GM12865 (cell line): ENCODE measurements at places on chromosomes 6 and 20.
A peak's percentile ranks its signal among the peaks of the same experiment; 100 is the strongest.

DNA sequence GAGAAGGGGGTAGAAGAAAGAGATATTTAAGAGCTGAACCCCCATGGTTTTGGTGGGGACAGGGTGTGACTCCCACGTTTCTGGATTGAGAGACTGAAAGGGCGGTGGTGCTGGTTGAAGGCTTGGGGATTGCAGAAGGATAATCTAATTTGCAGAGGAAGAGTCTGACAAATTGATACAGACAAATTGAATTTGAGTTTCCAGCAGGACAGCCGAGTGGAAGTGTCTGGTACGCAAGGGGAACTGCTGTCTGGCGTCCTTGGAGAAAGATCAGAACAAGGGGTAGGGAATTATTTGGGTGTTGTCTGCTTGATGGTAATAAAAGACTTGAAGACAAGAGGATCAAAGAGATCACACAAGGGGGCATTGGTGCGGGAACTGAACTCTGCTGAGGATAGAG, 40.5 kb upstream of the MDGA1 start:
- no peak for DNase-seq

GRCh38 chr6:31498748-31499147, 803 bp downstream of the MICB start:
- DNase-seq: no peak

DNA sequence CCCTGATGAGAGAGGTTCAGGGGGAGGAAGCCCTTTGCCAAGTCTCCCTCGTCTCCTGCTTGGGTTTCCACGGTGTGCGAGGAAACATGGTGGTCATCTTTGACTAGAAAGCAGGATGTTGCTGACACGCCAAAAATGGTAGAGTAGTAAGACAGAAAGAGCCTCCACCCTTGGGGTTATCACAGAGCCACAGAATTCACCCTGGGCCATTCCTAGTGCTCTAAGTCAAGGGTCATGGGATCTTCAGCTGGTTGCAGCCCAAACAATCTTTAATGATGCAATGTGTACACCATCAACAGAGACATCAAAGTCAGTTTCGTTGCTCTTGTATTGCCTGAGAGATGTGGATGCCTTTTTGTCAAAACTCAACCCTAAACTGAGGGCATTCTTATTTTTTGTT, 201.9 kb downstream of the LY86 start:
- no peak for DNase-seq

DNA sequence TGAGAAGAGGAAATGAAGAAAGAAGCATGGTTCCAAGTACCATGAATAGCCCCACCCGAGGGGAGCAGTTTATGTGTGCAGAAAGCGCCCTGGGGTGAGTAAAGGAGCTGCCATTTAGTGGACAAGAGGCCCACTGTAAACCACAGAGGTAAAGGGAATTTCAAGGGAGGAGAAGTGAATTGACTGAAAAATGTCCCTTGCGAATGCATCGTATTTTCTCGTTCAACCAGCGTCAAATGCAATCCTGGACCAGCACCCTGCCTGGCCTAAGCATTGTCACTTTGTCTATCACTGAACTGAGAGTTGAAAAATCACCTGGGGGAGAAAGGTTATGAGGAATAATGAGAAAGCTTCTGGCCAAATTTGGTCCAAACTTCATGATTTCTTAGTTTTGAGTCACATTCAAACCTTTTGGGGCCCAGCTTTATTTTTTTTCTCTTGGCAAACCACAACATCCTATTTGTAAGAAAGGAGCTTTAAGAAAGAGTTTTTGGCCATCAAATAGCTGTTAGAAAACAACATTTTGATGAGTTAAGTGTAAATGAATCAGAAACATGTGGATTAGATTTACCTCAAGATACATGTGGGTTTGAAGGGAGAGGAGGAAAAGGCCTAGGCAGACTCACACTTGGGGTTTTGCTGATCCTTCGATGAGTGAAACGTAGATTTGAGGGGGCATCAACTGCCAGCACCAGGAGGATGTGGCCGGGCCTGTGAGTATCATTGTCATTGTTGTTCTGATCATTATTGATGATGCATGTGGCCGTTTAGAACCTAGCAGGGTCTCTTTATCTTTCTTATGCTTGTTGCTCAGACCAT, 214.0 kb downstream of the CLIC5 start:
- DNase-seq: peak; percentile 33

DNA sequence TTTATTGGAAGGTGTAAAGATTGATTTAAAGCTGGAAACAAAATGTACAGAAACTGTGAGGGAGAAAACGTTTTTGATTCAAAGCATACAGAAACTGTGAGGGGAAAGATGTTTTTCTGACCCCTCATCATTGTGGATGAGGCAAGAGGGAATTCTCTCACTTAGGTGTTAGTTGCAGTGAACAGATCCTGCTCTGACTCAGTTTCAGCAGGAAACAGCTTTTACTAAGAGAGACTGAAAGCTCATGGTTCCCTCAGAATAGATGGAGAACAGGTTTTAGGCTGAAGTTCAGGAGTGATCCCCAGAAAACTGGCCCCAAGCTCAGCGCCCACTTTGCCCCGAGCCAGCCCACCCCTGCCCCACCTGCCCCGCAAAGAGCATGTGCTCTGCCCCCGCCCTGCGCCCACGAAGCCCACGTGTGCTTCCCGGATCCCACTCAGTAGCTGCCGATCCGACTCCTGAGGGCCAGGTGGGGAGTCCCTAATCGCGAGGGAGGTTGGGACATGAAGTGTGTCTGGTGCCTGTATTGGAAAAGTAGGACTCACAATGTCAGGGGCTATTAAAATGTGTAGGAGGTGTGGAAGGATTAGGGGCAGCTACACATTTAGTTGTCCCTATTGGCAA, 41.2 kb downstream of the DUSP22 start:
- no peak for DNase-seq

GRCh38 chr20:19026901-19027644, 185.4 kb upstream of the SLC24A3 start:
- DNase-seq: no peak

DNA sequence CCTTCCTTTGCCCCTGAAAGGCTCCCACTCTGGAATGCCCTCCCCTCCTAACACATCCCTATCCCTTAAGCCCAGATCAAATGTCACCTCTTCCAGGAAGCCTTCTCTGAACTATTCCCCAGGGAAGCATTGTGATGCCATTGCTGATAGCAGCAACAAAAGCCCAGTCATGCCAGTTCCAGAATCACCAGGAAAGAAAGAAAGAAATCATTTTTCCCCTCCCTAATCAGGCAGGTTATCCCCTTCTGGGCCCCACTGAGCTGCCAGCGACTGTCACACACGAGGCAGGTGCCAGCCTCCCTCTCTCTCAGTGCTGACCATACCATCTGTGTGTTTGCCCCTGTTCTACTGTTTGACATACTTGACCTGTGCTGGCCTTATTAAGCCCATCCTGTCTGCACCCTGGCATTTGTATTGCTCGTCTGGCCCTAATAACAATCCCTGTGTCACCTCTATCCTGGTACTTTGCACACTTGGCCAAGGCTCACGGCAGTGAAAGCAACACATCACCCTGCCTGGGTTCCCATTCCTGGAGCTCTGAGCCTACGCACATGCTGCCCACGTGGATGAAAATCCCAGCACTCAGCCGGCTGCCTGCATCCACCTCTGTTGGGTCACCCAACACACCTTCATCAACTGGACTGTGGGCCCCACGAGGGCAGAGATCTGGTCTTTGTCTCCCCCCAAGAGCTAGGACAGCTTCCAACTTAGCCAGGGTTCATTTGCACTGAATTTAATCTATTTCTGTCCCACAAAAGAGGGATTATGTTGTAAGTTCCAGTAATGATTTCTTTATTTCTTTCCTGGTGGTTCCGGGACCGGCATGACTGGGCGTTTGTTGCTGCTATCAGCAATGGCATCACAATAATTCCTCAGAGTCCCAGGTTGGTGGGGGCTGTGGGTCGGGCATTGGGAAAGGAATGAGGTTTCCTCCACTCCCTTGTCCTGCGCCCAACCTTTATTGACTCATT, 5.3 kb upstream of the BPIFB1 start:
- no peak for DNase-seq

GRCh38 chr6:112335736-112336135, 11.4 kb upstream of the RFPL4B start:
- DNase-seq: no peak

GRCh38 chr20:59400708-59401107, 100.3 kb downstream of the EDN3 start:
- DNase-seq: no peak

DNA sequence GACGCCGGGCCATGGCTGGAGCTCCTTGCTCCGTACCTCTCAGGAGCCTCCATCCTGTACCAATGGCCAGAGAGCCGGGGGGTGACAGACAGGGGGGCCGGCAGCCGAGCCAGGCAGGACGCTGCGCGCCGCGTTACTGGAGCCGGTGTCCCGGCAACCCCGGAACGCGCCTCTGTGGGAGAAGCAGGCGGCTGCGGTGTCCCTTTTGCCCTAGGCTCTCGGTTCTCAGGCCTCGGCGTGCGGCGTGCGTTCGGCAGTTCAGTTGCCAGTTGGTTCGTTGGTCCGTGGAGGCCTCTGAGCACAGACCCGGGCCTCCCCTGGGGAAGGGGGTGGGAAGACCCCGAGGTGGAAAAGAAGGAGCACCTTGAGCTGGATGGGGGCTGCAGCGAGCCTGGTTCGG, at the start of gene SPATS1:
Gene SPATS1, plus strand, starts transcription at position 162 of the 400 bp plus-strand sequence. CDS start 446 bp downstream, outside the sequence.
- DNase-seq: no peak

DNA sequence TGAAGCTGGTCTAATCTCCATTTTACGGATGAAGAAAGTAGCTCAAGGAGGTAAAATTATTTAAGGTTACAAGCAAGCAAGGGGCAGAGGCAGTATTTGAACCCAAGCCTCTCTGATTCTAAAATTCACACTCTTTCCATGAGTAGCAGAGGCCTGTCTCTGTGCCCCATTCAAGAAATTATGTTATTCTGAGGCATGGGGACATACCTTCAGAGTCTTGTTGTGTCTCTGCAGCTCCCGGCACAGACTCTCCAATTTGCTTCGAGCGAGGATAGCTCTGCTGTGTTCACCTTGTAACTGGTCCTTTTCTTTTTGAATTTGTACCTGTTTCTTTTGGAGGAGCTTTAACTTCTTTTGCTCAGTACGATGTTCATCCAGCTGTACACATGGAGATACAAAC, 21.5 kb downstream of the TXLNB start:
- no peak for DNase-seq

DNA sequence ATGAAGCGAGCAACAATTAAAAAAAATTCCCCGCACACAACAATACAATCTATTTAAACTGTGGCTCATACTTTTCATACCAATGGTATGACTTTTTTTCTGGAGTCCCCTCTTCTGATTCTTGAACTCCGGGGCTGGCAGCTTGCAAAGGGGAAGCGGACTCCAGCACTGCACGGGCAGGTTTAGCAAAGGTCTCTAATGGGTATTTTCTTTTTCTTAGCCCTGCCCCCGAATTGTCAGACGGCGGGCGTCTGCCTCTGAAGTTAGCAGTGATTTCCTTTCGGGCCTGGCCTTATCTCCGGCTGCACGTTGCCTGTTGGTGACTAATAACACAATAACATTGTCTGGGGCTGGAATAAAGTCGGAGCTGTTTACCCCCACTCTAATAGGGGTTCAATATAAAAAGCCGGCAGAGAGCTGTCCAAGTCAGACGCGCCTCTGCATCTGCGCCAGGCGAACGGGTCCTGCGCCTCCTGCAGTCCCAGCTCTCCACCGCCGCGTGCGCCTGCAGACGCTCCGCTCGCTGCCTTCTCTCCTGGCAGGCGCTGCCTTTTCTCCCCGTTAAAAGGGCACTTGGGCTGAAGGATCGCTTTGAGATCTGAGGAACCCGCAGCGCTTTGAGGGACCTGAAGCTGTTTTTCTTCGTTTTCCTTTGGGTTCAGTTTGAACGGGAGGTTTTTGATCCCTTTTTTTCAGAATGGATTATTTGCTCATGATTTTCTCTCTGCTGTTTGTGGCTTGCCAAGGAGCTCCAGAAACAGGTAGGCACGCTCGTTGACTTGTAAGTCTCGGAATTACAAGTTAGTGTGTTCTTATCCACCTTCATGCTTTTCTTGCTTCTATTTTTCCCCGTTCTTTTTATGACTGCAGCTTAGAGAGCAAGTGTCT, at the start of gene EDN1:
Gene EDN1, plus strand, starts transcription at position 429 of the 888 bp plus-strand sequence. Its CDS starts 269 bp downstream, at position 698.
- DNase-seq: peak; percentile 86

DNA sequence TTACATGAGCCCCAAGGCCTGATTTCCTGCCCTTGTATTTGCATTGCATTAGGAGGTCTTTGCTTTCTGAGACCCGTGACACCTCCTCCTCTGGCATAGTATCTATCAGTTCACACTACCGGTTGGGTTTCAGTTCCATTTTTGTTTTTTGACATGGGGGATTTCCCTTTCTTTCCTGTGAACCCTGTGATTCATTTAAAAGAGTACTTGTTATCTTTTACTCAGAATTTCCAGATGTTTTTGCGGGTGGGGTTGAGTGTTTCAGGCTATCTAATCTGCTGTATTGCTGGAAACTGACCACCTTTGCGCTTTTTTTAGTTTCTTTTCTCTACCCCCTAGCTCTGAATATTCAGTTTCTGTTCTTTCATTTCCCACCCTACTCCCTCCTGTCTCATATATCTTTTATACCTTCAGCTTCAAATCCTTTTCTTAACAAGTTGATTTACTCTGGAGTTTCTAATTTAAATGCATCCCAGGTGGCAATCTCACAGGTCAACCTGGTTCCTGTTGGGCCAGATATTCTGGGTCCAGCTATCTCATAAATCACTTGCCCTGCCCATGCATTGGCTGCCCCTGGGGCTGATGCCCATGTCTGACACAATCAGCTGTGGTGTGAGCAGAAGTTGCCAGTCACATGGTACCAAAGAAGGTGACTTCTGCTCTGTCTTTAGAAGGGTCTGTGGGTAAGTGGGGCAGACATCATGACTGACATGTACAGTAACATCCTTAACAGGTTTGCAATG, 14.3 kb upstream of the NCOA3 start:
- DNase-seq: peak; percentile 97

- DNase-seq: no peak
Observed at GRCh38 chr20:41551011-41551705, 67.0 kb downstream of the CHD6 start.

DNA sequence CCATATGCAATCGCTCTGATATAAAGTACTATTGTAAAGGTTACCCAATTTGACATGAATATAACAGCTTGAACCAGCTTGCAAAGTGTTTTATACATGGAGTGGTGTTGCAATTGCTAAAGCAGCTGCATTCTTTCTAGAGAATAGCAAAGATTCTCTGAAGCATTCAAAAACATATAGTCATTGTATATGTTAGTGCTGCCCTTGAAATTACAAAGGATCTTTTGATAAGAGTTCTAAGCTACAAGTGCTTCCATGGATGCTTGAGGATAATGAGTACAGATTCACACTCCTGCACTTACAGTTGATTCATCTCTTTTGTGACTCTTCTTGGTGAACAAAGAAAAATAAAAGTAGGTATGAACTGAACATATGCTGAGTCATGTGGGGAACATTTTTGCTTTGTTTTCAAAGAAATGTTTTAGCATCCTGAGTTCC, 175.7 kb downstream of the ALDH8A1 start:
- no peak for DNase-seq

DNA sequence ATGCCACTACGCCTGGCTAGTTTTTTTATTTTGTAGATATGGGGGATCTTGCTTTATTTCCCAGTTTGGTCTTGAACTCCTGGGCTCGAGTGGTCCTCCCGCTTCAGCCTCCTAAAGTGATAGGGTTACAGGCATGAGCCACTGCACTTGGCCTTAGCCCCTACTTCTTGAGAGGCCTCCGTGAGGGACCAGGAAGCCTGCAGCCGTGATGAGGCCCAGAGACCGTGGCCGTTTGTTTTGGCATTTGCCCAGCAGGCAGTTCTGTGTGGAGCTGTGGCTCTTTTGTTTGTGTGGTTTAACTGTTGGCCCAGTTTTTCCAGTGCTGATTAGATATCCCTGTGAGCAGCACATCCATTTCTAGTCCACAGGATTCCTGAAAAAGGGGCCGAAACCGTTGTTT, 39.8 kb downstream of the SRSF3 start:
- no peak for DNase-seq

GRCh38 chr6:7617801-7618764, 28.1 kb downstream of the SNRNP48 start:
- DNase-seq: peak; percentile 66
